ENCODE measurements at places on chromosomes 5 and 9.

GRCh38 chr5:132718544-132719312 is 18.6 kb downstream of the KIF3A start:
- no peak for DNase-seq

- peak; percentile 69 for DNase-seq
Observed at GRCh38 chr5:141757402-141757801, 75.4 kb upstream of the ARAP3 start.

DNA sequence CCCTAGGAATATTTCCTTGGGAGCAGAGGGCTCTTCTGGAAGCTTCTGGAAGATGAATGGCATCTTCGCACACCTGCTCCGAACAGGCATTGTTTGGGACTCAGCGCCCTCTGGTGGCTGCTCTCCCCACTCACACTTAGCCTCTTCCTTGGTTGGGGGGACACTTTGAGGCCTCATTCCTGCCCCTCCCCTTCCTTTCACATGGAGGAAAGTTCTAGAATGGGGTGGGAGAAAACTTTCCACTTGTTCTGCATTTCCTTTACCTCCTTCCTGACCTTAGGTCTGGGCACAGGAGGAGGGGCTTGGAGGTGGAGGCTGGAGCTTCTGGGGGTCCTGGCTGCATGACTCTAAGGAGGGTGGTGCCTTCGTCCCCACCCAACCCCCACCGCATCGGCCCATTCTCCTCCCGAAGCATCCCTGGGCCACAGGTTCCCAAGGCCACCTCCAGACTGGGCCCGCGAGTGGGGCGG is 19.3 kb upstream of the SMIM32 start:
- peak; percentile 58 for DNase-seq

- DNase-seq, result no peak
Observed at GRCh38 chr9:127520941-127521918, 69.9 kb downstream of the LRSAM1 start.

DNA sequence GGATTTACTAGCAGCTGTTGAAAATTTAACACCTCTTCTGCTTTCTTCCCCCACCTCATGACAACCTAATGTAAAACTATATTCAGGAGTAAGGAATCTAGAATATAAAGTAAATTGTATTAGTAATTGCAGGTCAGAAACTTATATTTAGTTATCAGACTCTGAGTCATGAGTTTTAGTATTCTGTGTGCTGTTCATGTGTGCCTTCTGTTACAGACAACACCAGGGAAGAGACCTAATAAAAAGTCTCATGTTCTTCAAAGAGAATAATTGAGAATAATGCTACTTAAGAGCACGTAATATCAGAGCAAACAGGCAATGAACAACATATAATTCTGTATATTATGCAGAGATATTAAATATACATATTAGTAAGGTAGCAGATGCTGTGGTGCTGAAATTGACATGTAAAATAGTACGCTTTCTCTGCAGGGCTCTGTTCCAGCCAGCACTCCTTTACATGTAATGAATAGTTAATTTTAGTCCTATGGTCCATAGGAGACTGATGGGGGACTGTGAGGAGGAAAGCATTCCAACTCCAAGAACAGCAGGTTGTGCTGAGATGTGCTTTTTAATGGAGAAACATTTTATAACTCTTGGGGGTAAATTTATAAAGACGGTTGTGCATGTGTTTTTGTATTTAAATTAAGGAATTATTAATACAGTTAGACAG is 106.4 kb downstream of the ZSWIM6 start:
- DNase-seq, result no peak

DNA sequence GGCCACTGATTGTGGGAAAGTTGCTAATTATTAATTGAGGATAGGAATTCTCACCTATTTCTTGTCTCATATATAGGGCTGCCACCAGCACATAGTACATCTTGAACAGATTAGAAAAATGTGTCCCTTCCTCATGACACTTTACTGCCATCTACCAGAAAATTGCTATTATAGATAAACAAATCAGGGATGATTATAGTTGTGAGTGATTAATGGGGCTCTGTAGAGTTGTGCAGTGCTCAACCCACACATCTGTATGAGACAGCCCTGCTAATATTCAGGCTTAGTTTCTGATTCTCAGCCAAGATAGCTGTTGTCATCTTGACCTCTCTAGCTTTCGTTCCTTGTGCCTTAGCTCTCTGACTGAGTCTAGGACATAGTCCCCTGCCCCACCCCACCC is 373.3 kb downstream of the TLE4 start:
- DNase-seq, result peak; percentile 15

DNA sequence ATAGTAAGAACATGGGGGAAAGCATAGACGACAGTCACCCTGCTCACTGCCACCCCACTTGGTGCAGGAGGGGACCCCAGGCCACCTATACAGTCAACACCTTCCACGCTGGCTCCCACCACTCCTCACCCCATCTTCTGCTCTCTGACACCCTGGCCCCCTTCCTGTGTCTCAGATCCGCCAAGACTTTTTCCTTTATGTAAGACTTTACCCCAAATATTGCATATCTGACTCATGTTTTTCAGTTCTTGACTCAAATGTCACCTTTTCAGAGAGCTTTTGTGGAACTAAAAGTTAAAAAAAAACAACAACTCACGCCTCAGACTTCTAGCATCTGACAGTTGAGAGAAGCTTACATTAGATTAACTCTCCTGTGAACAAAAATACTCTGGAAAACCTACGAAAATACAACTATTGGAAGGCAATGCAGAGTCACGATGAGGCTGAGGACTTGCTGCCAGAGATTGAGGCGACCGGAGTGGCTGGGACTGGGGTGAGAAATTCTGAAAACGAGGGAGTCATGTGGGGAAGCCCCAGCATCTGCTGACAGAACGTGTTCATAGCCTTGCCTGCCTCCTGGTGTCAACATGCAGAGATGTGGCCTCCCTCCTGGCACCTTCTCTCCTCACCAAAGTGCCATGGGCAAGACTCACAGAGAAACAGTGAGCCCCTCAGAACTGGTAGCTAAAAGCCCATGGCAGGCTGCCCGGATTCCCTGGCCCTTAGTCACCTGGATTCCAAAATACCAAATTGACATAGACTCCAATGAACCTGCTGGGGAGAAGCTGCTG is 22.4 kb upstream of the FCN2 start:
- DNase-seq, result no peak

DNA sequence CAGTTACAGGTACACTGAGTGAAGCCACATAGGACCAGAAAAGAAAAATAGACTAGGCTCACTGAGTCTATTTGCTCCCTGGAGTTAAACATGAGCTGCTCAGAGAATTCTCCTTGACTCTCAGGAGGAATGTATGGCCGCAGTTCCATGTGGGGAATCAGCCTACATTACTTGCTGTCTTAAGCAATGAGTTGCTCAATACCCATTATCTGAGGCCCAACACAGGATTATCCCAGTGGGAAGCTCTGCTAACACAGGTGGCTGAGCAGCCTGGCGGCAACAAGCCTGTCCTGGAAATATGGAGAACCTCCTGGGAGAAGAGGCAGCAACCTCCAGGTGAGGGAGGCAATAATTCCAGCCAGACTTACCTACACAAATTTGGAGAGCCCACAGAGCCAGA is 177.5 kb upstream of the NREP start:
- no peak for DNase-seq

DNA sequence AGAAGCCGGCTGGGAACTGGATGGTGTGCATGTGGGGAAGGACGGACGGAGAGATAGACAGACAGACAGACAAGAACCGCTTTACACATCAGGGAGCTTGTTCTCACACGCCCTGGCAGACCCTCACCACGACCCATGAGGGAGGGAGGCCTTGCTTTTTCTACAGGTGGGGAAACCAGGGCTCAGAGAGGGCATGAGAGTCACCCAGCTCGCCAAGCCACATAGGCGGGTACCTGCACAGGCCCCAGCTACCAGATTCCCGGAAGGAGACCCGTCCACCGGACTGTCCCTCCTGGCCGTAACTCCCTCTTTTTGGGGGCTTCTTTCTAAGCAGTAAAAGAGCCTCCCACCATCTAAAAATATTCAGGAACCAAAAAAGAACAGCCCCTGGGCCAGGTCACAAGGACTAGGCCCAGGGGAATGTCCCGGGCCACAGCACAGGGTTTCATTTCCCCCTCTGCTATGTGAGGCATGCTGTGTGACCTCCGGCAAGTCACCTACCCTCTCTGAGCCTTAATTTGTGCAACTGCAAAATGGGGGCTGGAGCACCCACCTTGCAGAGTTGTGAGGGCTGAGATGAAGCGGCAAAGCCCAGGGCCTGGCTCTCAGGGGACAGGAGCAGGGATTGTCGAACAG is 84.4 kb upstream of the SARDH start:
- no peak for DNase-seq

- DNase-seq, result peak; percentile 98
Observed at GRCh38 chr5:174503461-174504265, 220.7 kb upstream of the MSX2 start.

DNA sequence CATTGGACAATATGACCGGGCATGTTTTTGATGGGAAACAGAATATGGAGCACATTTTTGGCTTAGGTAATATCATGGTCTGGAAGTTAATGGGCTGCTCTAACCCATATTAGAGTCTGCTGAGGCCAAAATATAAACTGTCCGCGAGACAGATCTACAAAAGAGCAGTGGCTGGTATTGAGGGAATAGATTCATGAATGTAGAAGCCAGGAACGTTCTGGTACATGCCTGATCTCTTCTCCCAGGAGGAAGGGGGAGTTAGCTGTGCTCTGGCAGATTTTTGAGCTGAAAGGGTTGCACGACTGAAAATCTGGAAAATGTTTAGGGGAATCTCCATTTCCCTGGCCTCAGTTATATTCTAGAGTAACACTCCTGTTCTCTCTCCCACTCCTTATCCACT is 42.9 kb upstream of the ZFR start:
- no peak for DNase-seq

DNA sequence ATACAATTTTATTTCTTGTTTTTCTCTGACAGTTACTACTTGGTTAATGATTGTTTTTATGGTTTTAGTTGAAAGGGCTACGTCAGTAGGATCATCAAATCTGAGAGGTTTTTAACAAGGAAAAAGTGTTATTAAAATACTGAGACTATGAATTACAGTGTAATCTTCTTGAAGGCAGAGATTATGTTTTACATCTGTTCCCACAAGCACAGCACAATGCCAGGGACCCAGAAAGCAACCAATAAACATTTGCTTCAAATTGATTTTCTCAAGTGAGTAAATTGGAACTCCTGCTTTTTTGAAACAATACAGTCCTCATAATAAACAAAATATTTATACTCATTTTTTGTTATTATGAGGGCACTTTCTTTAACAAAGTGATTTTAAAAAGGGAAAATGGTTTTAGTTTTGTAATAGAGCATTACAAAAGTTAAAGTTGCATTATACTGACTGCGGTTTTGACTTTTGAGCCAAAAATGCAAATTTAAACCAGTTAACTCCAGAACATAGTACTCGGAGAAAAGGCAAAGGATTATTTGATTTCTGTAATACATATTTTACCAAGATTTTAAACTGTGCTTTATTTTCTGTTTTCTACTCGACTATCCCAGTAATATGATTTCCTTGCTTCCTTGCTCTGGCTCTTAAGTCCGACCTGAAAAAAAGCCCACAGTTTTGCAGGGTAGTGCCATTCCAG is 176.9 kb downstream of the GDNF start:
- DNase-seq, result no peak

DNA sequence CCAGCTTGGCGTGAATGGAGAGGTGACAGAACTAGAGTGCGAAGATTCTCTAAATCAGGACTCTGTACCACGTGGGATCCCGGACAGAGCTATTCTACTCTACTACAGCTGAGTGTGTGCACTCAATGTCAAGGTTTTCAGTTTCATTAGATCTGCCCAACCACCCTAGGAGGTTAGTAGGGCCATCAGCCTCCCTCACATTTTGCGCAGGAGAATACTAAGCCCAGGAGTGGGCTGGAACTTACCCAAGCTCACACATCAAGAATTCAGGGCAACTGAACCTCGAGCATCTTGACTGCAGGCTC is 68.3 kb upstream of the TBC1D2 start:
- no peak for DNase-seq

DNA sequence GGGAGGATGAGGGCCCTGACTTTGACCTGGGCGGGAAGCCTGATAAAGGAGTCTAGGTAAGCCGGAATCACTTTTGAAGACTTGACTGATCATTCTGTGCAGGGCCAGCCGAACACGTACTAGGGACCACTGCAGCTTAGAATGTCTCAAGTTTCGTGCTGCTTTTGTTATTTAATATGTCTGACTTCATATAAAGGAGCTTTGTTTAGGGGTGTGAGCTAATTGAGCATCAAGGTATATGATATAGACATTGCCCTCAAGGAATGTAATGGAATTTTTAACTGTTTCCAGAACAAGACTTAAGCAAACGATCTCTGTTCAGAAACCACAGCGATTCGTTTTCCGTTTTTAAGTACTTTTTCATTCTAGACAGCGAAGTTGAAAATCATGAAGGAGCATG is 173.0 kb downstream of the SEMA6A start:
- DNase-seq, result no peak

- DNase-seq, result no peak
Observed at GRCh38 chr5:91271999-91272398, 111.1 kb downstream of the ARRDC3 start.

DNA sequence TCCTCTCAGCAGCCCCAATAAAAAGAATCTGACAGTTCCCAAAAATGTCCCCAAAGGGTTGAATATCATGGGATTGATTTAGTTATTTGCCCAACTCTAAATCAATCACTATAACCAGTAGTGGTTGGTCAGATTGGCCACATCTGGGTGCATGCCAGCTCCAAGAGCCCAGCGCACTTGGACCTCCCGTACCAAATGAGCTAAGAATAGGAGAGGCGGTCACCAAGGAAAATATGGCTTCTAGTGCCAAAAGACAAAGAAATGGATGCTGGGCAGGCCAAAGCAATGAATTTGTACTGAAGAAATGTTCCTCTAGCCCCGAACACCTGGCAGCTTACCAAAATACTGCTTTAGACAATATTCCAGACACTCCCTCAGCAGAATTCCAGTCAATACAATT is 80.3 kb downstream of the RCL1 start:
- no peak for DNase-seq

DNA sequence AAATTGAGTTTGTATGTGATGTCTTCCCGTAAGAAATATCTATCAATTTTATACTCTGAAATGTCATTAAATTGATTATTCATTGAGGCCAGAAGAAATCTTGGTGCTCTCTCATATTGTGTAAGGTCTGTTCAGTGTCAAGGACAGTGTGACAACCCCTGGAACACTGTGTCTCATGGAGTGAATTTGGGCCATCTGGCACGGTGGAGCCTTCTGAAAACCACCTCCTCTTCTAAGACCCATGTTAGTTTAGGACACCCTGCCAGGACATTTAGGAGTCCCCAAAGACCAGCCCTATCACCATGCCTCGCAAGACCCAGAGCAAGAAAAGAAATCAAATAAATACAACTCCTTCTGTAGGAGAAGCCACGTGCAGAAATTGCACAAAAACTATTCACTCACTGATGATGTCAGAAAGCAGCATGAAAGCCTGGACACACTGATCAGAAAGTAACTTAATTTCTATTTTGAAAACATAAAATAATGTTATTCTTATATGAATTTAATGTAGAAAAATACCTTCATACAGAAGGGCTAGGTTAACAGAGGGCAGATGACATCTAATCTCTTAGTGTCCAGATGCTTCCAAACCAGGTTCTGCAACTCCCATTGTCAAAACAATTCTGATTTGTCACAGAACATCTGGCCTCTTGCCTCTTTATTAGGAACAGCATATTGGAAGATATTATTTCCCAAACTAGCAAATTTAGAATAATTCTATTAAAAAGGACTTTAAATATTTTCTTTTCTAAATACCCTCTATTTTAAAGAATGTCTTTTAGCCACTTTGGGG is 298.8 kb downstream of the NR2F1-AS1 start:
- no peak for DNase-seq

- DNase-seq, result no peak
Observed at GRCh38 chr5:168086746-168087145, 204.7 kb upstream of the WWC1 start.
